ENCODE measurements at places on chromosomes 6 and 20.
A peak's percentile ranks its signal among the peaks of the same experiment; 100 is the strongest.

DNA sequence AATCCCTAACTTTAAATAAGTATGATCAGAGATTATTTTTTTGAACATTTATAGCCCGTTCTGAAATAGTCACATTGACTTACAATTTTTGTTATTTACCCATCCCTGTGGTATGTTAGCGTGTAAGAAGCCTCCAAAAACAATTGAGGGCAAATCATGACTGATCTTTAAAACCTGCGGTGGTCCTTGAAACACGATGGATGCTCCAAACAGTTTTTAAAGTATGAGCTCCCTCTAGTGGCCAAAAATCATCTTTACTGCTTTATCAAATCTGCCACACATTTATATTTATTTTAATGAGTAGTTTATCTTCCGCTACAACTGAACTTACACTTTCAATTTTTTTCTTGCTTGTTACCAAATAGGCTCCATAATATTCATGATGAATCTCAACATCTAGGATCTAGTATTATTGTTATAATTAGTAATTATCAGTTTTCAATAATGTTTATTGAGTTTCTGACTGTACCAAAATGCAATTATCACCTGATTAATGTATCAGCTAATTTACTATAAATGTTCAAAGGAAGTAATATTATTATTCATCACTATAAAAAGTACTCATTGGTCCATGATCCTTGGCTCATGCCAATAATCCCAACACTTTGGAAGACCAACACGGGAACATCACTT is 52.2 kb downstream of the MARCKS start:
- DNase-seq, result peak; percentile 20
- peaks cover 11% of the 10 kb centered on the region for H3K27me3 ChIP-seq
- H3K4me3 ChIP-seq, result no peak overlapping the region
- H3K4me1 ChIP-seq, result no peaks in the 10 kb centered on the region
- no peaks in the 10 kb centered on the region for H3K36me3 ChIP-seq

GRCh38 chr6:161949531-161949930 is 675.7 kb upstream of the AGPAT4 start:
- H3K4me1 ChIP-seq, result no peaks in the 10 kb centered on the region
- no peaks in the 10 kb centered on the region for H3K27me3 ChIP-seq
- no peak overlapping the region for H3K4me3 ChIP-seq
- H3K27ac ChIP-seq, result no peak overlapping the region

DNA sequence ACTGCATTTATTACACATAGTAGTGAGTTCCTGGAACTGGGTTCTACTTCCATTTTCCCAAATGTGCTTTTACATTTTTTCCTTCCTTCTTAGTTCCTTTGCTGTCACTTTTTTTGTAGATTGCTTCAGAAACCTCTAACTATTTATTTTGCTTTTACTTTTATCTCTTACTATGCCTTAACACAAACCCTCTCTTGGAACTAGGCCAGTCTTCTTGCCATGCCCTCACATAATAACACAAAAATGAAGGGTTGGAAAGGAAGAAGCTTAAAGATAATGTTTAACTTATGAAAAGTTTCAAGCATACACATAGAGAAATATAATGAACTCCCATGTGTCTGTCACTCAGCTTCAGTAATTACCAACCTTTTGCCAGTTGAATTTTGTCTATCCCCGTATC is 27.1 kb downstream of the TOP1 start:
- no peaks in the 10 kb centered on the region for H3K27me3 ChIP-seq
- H3K4me3 ChIP-seq, result no peak overlapping the region
- DNase-seq, result no peak
- no peak overlapping the region for H3K27ac ChIP-seq

DNA sequence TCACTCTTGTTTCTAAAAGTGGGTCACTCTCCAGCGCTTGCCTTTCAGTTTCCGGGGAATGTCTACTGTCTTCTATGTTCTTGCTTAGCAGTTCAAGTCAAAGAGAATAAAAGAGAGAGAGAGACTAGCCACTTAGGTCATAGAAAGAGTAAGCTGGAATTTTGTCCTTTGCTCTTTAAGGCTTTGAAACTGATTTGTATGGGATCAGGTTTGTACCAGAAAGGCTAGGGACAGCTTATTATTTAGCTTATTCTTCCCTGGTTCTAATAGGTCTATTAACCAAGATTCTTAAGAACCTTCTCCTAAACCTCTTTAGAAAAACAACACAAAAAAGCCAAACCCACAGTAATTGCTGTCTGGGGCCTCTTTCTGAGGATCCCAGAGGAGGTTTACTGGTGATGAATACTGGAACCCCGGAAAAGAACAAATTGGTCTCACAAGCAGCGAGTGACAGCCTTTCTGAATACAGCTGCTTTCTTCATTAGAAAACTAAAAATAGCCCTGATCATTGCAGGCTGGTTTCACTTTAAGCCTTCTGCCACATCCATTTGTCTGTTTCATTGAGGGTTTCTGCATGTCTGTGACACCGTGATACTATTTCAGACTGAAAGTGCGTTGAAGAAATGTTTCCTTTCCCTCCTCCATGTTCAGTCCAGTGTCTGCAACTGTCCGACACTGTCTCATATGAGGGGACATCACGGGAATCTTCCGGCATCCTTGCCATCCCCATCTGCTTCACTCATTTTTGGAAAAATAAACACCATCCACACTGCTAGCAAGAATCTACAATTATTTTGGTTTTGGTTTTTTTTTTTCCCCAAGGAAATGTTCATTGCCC is 75.1 kb upstream of the ATXN1 start:
- peaks cover 7% of the 10 kb centered on the region for H3K27me3 ChIP-seq
- DNase-seq, result no peak
- no peaks in the 10 kb centered on the region for H3K36me3 ChIP-seq
- peak overlapping the region; percentile 16 for H3K27ac ChIP-seq
- peaks cover 22% of the 10 kb centered on the region for H3K4me1 ChIP-seq

- H3K27ac ChIP-seq, result no peak overlapping the region
- peaks cover 49% of the 10 kb centered on the region for H3K4me1 ChIP-seq
- H3K36me3 ChIP-seq, result peaks cover 44% of the 10 kb centered on the region
- no peak overlapping the region for H3K4me3 ChIP-seq
These were observed 6.1 kb downstream of the MANBAL start for GRCh38 chr20:37295595-37295994.

- H3K27me3 ChIP-seq, result no peaks in the 10 kb centered on the region
- H3K4me1 ChIP-seq, result no peaks in the 10 kb centered on the region
- H3K36me3 ChIP-seq, result no peaks in the 10 kb centered on the region
- H3K27ac ChIP-seq, result no peak overlapping the region
- no peak overlapping the region for H3K4me3 ChIP-seq
These were observed 18.0 kb downstream of the CDH26 start for GRCh38 chr20:59976156-59976782.

Data from activated CD4-positive, alpha-beta T cell treated with anti-CD3 and anti-CD28 coated beads, Interleukin-2, amount 10 ng/mL, durations not matched to agents 7 days and 5 days (primary cell).